Heart right ventricle (tissue), 16 donors: ENCODE measurements at places on chromosomes 3 and 15.

GRCh38 chr3:186509423-186509822, 34.8 kb downstream of the CRYGS start:
- no peak for DNase-seq

GRCh38 chr3:45498532-45498931, 96.0 kb upstream of the LIMD1 start:
- DNase-seq: no peak

GRCh38 chr3:171531716-171532115, 71.5 kb upstream of the TNIK start:
- DNase-seq: no peak

DNA sequence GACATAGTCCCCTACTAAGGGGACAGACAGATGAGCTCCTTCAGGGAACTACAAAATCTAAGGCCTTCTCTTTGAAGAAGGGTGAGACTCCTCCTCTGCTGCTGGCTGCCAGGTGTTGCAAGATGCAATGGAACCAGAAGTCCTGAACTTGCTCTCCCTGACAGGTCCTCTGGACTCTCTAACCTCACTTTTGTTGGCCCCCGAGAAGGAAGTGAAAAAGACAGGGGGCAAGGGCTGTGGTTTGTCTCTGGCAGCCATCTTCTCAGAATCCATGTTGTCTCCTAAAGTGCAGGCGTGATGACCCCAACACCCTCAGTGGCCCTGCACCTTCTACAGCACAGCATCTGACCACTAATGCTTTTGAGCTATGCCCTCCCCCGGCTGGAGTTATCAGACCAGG, 292.5 kb downstream of the CHST2 start:
- no peak for DNase-seq

GRCh38 chr3:194268654-194269512, 82.2 kb downstream of the CPN2 start:
- peak; percentile 3 for DNase-seq

- no peak for DNase-seq
These were observed 39.0 kb downstream of the GABPB1 start for GRCh38 chr15:50315814-50316630.

- no peak for DNase-seq
These were observed 16.3 kb downstream of the SYNM start for GRCh38 chr15:99121207-99121606.

DNA sequence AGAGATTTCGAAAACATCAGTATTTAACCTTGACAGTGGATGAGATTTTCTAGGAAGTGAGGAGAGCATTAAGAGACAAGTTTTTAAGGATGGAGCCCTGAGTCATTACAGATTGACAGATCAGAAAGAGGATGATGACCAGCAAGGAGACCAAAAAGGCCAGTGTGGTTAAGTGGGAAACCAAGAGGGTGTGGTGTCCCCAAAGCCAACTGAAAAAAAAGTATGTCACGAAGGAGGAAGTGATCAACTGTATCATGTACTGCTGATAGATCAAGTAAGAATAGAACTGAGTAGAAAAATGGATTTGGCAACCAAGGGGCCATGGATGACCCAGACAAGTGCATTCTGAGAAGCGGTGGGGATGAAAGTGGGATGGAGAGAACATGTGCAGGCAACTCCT, 491.8 kb downstream of the FHIT start:
- no peak for DNase-seq

- no peak for DNase-seq
These were observed 86.0 kb downstream of the FMN1 start for GRCh38 chr15:33108518-33108917.

DNA sequence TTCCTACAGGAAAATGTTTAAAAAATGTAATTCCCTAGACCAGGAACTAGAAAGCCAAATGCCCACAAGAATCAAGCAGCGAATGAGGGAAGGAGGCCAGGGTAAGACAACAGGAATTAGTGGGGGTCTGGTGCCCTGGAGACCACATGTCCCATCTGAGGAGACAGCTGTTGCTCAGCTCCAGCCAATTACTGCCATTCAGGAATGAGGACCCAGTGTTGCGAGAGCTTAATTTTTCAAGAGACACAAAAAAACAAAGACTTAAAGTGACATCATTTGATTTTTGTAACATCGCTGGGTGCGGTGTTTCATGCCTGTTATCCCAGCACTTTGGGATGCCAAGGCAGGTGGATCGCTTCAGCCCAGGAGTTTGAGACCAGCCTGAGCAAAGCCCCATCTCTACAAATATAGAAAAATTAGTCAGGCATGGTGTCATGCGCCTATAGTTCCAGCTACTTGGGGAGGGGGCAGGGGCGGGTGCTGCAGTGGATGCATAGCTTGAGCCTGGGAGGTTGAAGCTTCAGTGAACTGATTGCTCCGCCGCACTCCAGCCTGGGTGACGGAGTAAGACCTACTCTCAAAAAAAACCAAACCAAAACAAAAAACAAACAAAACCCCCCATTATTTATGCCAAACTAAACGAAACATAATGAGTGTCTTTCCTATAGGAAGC, 52.8 kb upstream of the LRIG1 start:
- DNase-seq: no peak

GRCh38 chr3:161559177-161559998, 62.8 kb downstream of the OTOL1 start:
- DNase-seq: no peak

GRCh38 chr3:138327831-138328230, 1.8 kb downstream of the NME9 start:
- no peak for DNase-seq

DNA sequence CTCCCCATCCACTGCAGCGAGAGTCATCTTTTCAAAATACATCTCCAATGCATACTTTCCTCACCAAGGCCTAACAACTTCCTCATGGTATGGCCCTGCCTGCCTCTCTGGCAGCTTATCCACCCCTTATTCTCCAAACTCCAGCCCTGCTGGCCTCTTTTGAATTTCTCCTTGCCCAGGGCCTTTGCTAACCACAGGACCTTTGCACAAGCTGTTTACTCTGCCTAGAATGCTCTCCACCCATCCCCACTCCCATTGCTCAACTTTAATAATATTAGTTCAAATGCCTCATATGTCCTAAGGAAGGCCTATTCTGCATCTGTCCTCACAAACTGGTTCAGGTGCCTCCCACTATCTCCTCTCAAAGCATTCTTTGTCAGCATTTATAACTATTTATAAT, 230.7 kb downstream of the CADPS start:
- DNase-seq: no peak

GRCh38 chr3:10700821-10701220, 115.2 kb upstream of the SLC6A11 start:
- no peak for DNase-seq

- no peak for DNase-seq
These were observed 1.3 kb downstream of the ZNF445 start for GRCh38 chr3:44476181-44476611.
